Stimulated activated naive CD4-positive, alpha-beta T cell (primary cell): ENCODE measurements at places on chromosomes 1 and 21.

DNA sequence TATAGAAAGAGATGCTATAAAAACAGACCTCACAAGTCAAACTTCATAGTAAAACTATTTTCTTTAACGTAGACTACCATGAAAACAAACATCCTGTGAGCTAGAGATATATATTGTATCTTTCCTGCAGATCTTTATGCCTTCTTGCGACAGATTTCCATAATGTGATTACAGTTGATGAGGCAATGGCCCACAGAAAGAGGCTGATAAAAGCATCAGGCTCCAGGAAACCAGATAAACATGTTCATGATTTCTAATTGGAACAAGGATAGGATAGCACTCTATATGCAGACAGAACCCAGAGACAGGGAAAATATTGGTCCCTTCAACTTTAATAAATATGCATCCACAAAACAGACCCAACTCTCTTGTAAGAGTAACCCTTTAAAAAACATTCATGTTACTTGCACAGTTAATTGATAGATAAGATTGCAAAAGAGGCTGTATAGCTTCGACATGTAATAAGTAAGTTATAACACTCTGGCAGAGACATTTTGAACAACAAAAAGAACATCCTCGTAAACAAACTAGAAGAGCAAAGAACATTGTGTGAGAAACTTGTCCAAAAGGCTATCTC lies 329.4 kb downstream of the AGBL4 start:
- DNase-seq = no peak

DNA sequence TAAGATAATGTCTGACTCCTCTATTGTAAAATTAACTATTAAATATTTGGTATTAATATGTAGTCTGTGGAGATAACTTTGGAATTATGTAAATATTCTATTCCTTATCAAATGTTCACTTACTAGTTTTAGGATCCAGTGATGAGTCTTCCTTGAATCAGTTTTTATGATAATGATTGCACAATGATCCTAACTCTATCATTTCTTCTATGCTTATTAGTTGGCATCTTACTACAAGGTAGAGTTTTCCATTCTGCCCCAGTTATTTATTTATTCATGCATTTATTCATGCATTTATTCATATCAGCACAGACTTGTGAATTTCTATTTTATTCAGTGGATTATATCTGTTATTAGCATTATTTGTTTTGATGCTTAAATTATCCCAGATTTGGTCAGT lies 7.4 kb upstream of the MGST3 start:
- DNase-seq = no peak

DNA sequence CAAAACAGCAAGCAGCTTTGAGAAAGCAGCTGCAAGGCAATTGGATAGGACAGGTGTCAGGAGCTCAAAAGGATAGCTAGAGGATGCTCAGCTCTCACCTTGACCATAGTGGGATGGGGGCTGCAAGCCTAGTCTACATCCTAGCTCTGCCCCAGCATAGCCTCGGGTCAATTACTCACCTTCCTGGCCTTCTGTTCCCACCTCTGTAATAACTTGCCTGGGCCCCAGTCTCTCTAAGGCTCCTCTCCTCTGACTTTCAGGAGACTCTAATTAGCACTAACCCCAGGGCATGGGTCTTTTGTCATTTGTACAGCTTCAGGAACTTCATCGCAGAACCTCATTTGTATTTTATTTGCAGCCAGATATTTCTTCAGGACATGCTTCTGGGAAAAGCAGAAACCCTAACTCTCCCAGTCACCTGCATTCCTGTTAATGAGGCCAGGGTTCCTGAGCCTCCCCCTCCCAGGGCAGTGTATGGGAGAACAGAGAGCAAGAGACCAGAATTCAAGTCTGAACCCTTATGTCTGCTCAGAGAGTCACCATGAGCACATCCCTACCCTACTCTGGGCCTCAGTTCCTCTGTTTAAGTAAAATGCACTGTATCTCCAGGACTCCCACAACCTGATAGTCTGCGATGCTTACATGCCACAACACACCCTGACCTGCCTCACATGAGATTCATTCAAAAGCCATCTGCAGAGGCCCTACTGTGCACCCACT lies 108.1 kb downstream of the MATN1 start:
- no peak for DNase-seq

DNA sequence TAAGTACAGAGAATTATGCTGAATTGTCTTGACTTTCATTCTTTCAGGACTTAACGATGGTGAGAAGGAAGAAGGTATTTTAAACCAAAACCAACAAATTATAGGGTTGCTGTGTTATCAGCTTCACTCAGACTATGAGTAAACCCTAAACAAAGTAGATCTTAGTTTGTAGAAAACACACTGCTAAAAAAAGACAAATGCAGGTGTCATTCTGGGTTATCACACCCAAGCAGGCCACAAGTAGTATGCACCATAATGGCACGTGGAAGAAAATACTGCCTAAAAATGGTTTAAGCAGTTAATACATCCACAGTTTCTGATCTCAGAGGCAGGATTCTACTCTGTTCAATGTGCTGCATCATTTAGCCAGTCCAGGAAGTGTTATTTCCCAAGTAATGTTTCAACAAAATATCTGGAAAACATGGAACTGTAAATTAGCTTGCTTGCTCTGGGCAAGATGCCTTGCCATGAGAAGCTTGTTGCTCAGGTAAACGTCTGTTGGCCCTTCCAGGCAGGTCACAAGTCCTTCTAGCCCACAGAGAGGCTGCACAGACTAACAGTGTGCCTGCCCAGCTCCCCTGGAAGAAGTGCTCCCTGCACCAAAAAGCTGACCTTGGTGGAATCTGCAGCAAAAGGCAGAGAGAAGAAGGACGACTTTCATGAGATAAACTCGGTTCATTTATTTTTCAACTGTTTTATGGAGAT lies 4.1 kb downstream of the DIPK1A start:
- DNase-seq = no peak

DNA sequence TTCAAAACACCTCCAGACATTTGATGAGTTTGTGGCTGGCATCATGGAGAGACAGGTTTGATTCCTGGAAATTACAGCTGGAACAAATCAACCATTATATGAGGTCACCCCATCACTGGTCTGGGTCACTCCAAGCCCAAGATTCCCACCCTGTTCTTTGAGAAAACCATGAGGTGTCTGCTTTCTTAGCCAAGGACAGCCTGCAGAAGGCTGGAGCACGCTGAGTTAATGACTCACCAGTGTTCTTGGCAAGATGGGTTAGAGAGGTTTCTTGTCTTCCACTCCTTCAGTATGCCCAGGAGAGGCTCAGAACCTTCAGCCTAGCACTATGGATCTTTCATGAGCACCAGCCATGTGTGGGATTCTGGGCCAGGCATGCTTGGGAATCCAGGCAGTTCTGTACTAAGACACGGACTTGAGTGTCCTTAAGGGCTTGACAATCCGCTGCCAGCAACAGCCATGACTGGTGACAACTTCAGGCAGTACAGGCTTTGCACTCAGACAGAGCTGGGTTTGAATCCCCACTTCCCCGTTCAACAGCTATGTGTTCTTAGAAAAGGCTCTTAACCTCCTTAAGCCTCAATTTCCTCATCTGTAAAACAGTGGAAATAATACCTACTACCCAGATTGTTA lies 43.9 kb downstream of the GRHL3 start:
- DNase-seq = no peak

DNA sequence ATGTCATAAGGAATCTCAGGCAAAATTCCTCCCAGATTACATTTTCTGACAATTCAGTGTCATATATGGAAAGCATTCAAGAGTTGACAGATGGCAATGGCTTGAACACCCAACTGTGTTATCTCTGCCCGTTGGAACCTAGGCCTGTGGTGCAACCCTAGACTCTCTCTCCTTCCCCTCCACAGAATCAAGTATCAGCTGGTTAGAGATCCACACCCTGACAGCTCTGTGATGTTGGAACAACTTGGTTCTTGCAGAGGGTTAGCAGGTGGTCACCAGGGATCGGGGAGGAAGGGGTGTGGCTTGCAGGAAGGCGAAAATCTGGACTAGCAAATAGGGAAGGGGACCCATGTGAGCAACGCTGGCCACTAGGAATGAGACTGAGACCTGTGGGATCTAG lies 26.3 kb downstream of the PCSK9 start:
- no peak for DNase-seq

DNA sequence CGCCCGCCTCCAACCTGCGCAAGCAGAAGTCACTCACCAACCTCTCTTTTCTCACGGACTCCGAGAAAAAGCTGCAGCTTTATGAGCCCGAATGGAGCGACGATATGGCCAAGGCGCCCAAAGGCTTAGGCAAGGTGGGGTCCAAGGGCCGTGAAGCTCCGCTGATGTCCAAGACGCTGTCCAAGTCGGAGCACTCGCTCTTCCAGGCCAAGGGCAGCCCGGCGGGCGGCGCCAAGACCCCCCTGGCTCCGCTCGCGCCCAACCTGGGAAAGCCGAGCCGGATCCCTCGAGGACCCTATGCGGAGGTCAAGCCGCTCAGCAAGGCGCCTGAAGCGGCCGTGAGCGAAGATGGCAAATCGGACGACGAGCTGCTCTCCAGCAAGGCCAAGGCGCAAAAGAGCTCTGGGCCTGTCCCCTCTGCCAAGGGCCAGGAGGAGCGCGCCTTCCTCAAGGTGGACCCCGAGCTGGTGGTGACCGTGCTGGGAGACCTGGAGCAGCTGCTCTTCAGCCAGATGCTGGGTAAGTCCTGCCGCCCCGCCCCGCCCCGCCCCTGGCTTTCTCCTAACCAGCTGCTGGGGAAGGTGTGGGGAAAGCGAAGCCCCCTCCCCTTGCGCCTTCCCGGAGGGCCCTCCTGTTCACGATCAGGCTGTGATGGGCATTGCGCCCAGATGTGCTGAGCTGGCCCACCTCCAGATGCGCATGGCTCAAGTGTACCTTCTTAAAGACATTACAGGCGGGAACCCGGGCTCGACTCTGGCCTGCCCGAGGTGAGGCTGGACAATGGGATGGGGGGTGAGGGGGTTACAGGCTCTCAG lies 110.2 kb downstream of the NAV1 start:
- no peak for DNase-seq

DNA sequence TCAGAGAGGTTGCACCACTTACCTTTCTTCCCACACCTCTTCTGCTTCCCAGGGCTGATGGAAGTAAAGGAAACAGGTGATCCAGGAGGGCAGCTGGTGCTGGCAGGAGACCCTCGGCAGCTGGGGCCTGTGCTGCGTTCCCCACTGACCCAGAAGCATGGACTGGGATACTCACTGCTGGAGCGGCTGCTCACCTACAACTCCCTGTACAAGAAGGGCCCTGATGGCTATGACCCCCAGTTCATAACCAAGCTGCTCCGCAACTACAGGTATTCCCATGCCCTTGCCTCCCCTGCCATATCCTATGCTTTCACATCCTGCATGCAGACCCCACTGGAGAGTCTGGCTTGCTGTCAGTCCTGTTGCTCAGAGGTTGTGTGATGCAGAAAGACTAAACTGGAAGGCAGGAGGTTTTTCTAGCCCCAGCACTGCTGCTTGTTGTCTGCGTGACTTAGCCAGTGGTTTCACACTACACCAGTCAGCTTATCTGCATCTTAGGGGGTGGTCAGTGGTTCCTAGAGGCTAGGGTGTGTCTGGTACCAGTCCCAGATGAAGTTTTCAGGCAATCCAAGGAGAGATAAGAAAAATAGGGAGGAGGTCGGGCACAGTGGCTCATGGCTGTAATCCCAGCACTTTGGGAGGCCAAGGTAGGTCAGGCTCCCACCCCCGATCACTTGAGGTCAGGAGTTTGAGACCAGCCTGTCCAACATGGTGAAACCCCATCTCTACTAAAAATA lies 10.2 kb downstream of the RHOC start:
- no peak for DNase-seq

GRCh38 chr1:39623053-39623452 lies 16.4 kb downstream of the HEYL start:
- DNase-seq = no peak

- DNase-seq = no peak
Observed at GRCh38 chr21:45447821-45448220, 42.9 kb downstream of the COL18A1 start.

- no peak for DNase-seq
Observed at GRCh38 chr1:202659541-202659940, 50.7 kb downstream of the SYT2 start.

DNA sequence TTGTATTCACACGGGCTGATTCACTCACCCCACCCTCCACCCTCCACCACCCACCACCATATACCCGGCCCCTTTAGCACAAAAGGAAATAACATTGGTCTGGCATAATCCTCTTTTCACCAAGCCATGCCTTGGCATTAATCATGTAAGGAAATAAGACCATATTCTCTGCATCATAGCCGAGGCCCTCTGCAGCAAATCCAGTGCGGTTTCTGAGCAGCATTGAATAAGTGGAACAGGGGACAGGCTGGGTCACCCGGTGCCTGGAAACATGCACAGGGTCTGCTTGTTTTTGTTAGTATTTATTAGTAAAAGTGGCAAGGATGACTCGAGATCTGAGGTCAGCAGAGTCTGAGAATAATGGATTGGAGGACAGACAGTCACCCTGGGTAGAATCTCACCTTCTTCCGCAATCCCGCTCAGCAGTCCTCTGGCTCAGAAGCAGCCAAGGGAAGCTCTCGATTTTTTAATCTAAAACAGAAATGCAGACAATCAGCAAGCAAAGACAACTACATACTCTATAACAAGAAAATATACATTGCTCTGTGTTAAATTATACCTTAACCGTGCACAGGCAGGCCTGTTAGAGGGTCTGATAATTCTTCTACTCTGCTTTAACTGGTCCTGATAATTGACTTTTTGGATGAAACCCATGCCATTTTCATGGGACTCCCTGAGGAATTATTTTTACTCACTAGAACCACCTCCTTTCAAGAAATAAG lies 52.4 kb upstream of the CDC42BPA start:
- no peak for DNase-seq

DNA sequence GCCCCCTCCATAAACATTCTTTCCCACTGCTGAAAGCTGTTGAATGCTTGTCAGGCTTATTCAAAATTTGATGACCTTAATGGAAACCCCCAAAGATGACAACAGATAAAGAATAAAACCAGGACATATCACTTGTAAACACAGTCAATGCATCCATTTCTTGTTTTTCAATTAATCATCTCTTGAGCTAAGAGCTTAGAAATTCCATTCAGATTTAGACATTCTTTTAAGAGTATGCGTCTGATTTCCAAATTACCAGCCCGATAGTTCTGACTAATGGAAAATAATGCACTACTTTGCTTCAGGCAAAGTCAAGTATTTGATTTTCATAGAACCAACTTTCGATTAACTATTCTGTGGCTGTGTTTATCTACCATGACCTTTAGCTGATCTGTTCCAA lies 100.6 kb upstream of the RUNX1 start:
- no peak for DNase-seq
